ENCODE measurements at places on chromosomes 3 and 15. TPM values are rescaled to one million over a fixed set of nuclear protein-coding genes. Genes with fewer than 3 reads are reported as not detected.

Gene GOLGA6B
- not detected for total RNA-seq

Gene NLGN1
- 2.9 TPM for total RNA-seq

Gene CCK
- 0.73 TPM for total RNA-seq

Gene SST
- total RNA-seq, result not detected

Gene CFAP100
- not detected for total RNA-seq

Gene SEMA3B
- total RNA-seq, result 0.59 TPM

Gene HES1
- total RNA-seq, result 0.39 TPM

Gene GOLGA8N
- 2.2 TPM for total RNA-seq

Gene TMC3
- total RNA-seq, result not detected

Gene FBXO40
- total RNA-seq, result not detected

Gene P2RY12
- total RNA-seq, result 0.37 TPM
